Stimulated activated CD8-positive, alpha-beta memory T cell treated with anti-CD3 and anti-CD28 coated beads, Interleukin-2, amount 100 ng/mL, for 1 hour (primary cell): ENCODE measurements at places on chromosomes 7 and 10.
A peak's percentile ranks its signal among the peaks of the same experiment; 100 is the strongest.

GRCh38 chr10:127920306-127921074 lies 13.6 kb downstream of the PTPRE start:
- DNase-seq: no peak

GRCh38 chr10:19935176-19935575 lies 118.9 kb downstream of the PLXDC2 start:
- no peak for DNase-seq

DNA sequence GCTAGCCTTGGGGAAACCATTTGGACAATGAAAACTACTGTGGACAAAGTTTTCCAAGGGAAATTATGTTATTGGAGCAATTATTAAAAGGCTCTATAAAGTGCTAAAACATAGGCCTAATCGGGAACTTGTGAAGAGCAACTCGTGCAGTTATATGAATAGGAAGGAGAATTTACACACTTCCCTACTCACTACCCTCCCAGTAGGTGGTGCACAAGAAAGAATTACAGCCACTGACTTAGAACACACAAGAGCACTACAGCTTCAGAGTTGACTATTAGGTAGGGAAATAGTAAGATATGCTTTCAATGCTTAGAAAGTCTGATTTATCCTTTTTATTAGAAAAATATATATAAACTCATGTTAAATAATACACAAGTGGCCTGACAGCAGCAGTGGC lies 47.2 kb downstream of the GSAP start:
- DNase-seq: no peak

DNA sequence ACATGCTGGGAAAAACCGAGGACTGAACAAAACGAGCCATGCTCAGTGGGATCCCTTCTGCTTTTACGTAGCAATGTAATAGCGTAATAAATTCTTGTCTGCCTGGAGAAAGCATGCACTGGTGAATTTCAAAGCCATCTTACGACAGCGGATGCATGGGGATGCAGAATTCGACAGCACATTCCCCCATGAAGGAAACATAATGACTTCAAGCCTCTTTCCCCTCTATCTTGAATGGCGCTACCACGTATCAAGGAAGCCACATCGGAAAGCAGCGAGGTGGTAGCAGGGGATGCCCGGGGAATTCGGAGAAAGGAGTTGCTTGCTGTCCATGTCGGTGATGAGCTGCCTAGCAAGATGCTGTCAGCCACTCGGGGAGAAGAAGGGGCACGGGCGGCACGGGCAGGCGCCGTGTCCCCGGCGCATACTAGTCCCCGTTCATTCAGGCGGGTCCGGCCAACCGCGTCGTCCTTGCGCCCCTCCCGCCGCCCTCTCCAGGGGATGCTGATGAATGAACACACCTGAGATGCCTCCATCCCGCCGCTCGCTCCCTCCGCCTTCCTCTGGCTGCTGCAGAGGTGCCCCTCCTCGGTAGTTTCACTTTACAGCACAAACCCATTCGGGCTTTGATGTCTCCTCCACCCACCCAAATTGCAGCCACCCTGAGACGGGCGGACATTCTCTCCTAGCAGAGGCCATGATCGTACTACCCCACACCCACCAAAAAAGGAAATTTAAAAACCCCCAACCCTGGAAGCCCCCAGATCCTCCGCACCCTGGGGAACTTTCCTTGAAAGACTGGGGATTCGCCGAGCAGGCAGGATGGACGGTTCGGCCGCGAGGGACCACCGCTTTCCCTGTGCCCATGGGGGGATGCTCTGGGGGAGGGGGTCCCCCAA lies 644 bp downstream of the SORBS1 start:
- peak; percentile 11 for DNase-seq

DNA sequence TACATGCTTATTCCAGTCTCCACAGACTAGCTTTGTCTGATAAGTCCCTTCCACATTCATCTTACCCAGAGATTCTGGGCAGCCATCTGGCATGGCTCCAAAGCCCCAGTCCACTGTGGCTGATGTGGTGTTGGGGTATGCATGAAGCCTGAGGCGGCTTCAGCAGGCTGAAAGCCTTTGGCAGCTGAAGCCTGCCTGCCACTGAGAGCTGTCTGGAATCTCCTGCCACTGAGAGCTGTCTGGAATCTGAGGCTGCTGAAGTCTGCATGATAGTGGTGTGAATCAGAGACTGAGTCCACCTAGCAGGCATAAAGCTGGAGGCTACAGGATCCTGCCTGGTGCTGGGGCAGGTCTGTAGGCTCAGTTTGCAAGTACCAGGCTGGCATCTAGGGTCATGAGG lies 87.1 kb downstream of the DYNC1I1 start:
- no peak for DNase-seq

DNA sequence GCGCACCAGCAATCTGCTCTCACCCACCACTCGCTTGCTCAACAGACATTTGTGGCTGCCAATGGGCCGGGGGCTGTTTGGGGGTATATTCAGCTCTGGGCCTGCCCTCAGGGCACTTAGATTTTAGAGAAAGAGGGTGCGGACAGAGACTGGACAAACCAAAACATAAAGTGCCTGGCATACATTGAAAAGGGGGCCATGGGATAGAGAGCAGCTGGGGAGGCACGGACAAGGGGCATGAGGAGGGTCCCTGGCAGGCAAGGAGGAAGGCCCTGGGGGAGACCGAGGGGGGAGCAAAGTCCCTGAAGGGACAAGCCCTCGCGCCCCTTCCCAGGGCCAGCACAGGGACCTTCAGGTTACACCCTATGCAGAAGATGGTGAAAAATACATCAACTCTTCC lies 43.5 kb downstream of the CLRN3 start:
- DNase-seq: no peak

GRCh38 chr10:99057936-99058690 lies 177.5 kb downstream of the HPSE2 start:
- DNase-seq: no peak

DNA sequence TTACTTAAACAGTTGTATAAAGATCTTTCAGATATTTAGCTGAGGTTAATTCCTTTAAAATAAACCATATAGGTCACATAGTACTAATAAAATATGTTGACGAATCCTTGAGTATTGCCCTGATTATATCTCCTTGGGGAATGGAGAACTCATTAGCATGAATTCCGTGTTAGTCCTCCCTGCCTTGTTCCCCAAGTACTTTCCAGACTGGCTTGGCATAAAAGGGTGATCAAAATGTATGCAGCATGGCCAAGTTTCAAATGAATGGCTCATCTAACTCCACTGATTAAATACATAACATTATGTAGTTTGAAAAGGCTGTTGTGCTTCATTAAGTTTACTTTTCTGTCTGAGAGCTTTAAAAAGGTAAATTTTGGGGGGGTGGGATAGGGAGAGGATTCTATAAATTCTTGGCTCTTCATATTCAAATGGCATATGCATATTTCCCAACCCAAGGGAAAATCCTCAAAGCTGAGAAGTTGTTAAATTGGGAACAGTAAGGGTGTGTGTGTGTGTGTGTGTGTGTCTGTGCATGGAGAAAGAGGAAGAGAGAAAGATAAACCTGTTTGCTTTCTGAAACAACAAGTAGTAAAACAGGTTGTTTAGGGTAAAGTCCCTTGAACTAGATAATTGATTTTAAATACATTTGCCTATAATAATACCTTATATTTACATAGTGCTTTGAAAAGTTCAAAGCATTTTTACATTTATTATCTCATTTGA lies 4.8 kb upstream of the ADD3 start:
- no peak for DNase-seq

DNA sequence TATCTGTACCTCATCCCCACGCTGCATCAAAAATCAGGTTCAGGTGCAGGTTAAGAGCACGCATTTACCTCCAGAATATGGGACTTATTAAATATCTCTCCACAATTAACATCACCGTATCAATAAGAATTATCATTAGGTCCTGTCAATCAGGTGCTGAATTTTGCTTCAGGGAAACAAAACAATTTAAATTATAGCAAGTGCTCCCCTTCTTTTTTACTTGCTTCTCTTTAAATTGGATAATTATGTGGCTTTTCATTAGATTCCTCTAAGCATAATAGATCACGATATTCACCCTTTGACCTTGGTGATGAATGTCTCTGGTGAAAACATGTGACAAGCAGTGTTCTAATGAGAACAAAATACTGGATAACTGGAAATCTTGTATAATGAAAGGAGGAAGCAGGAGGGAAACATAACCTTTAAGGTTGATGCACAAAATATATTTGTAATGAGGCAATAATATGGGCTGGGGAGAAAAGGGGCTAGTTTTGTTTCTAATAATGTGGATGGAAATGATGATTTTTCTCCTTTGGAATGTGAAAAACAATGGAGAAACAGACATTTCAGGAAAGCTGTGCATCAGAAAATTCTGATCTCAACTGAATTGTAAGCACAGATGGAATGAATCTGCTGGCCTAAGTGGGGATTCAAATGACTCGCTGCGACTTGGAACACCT lies 166.9 kb downstream of the SNX10 start:
- no peak for DNase-seq

DNA sequence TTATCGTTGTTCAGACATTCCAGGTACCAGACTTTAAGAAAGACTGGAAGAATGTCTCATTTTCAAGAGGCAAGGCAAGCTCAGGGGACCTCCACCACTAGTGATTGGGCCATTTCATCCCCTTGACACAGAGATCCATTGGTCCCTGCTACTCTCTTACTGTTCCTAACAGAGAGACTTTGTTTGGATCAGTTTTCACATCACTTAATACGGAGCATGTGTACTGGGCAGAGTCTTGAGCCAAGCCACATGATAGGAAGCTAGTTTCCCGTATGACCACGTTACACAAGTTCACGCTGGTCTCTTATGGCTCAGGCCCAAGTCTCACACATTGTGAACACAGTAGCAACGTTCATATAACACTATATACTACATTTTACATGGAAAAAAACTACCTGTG lies 269.9 kb downstream of the BAMBI start:
- DNase-seq: no peak

DNA sequence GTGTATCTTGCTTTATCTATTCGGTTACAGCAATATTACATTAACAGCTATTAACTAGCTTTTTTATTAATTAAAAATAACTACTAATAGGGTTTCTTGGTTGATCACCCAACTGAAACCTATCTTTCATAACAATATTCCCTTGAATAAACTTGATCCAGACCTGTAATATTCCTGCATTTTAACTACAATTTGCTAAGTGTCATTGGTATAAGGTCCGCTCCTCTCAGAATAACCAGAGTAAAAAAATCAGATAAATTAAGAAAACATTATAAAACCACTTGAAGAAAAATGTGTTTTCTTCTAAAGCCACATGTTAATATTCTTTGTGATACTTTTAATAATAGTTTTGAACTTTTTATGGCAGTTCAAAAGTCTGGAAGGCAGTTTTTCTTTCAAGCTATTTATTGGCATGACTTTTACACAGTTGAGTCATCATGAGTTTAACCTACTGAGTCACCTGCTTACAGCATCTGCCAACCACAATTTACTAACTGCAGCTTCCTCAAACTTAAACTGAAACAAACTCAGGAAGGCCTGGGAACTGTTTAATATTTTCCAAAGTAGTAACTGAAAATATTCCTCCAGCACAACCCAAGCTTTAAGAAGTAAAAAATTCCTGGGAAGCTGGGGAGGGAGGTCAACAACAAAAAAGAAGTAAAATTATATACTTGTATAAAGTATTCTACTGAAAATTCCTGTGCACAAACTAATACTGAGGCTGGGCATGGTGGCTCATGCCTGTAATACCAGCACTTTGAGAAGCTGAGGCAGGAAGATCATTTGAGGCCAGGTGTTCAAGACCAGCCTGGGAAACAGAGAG lies 103.2 kb downstream of the NRBF2 start:
- DNase-seq: no peak

GRCh38 chr10:79027147-79028055 lies 41.4 kb upstream of the ZMIZ1 start:
- DNase-seq: peak; percentile 28

DNA sequence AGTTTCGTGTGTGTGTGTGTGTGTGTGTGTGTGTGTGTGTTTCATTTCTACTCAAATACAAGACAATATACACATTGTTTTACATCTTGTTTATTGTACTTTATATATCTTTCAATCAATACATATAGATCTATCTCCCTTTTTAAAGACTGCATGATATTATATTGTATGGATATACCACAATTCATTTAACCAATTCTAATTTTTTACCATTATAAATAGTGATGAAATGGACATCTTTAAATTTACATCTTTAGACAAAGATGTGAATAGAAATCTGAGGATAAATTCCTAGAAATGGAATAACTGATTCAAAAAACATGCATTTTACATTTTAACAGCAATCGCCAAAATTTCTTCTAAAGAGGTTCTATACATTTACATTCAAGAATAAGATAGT lies 23.2 kb upstream of the HIBADH start:
- no peak for DNase-seq

- DNase-seq: no peak
Observed at GRCh38 chr10:25388188-25388861, 213.5 kb downstream of the GPR158 start.

GRCh38 chr7:120920591-120921274 lies 29.8 kb upstream of the ING3 start:
- DNase-seq: no peak

GRCh38 chr10:33199731-33200232 lies 134.7 kb downstream of the NRP1 start:
- no peak for DNase-seq

DNA sequence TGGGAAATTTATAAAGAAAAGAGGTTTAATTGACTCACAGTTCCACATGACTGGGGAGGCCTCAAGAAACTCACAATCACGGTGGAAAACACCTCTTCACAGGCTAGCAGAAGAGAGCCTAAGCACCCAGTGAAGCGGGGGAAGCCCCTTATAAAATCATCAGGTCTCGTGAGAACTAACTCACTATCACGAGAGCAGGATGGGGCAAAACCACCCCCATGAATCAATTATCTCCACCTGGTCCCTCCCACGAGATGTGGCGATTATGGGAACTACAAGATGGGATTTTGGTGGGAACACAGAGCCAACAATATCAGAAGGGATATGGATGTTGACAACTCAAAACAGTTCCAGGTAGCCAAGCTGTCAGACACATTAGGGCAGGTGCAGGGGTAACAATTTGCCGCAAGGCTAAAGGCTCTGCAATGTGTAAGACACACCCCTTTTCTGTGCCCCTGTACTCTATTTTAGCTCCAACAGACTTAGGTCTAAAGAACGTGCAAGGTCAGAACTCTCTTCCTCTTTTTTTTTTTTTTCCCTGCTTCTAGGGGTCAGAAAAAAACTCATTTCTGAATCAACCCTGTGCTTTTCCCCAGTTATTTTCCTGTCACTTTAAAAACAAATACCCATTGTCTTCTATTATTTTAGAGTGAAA lies 30.7 kb upstream of the RBM20 start:
- no peak for DNase-seq

DNA sequence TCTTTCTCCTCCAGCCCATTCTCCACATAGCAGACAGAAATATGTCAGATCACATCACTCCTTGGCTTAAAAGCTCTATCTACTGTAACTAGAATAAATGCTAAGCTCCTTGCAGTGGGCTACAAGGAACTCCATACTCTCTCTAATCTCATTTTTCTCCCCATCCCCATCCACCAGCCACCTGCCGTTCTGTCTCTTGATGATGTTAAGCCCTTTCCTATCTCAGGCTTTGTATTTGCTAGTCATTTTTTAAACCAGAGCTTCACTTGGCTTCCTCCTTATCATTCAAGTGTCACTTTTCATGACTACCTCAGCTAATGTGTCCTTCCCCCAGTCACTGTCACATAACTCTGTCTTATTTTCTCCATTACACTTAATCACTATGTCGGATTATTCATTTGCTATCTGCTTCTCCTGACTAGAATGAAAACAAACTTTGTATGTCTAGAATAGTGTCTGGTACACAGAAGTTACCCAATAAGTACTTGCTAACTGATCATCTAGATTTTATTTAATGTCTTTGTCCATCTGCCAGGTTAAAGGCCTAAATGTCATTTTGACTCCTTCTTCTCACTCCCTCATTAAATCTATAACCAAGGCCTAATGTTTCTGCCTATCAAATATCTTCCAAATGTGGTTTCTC lies 87.2 kb upstream of the RPA3 start:
- DNase-seq: no peak

- DNase-seq: peak; percentile 65
Observed at GRCh38 chr10:79067241-79068202, 1.2 kb upstream of the ZMIZ1 start.
